Peyer's patch (tissue), 4 donors: ENCODE measurements at places on chromosomes 16 and 17.

DNA sequence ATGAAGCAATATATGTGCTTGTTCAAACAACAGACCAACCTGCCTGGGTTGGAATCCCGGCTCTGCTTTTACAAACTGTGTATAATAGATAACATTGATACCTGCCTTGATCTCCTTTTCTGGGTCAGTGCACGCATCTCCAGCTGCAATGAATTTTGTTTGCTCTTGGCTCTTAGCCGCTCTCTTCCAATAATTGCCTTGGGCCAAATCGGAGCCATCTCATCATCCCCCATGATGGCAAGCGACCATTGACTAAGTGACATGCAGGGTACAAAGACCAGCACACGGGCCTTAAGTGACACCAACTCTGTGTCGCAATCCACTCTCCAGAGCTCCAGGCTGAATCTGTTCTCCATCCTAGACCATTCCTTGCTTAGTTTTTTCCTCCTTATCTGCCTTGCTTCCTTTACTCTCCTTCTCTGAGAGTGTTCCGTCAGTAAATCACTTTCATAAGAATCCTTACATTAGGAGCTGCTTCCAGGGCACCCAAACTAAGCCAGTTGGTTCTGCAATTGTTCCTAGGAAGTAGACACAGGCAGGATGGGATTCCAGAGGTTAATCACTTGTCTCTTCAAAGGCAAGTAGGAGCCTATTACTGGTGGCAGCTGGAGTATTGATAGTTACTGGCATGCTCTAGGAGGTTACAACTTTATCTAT is 134.2 kb downstream of the ABCA8 start:
- no peak overlapping the region for H3K4me3 ChIP-seq
- H3K27ac ChIP-seq = no peak overlapping the region
- H3K4me1 ChIP-seq = no peaks in the 10 kb centered on the region
- H3K36me3 ChIP-seq = no peaks in the 10 kb centered on the region

- H3K4me3 ChIP-seq = no peak overlapping the region
- no peaks in the 10 kb centered on the region for H3K27me3 ChIP-seq
- no peaks in the 10 kb centered on the region for H3K36me3 ChIP-seq
- no peak for DNase-seq
Measured at GRCh38 chr16:52066962-52067361, 480.0 kb downstream of the TOX3 start.

DNA sequence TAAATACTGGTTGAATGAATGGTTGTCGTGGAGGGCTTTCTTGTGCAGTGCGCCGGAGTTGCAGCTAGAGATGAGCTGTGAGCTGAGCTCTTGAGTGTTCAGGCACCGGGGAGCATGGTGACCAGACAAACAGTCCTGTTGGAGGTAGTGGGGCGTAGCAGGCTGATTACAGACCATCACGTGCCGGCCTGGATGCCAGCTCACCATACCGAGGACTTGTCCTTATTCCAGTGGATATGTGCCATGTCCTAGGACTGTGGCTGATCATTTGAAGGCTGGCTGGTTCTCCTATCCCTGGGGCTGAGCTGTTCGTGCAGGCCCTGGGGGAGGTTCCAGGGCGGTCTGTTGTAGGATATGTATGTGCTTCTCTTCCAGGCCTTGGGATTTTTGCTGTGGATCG is 60.0 kb downstream of the ABCC1 start:
- peaks cover 7% of the 10 kb centered on the region for H3K4me1 ChIP-seq
- no peaks in the 10 kb centered on the region for H3K27me3 ChIP-seq
- H3K36me3 ChIP-seq = no peaks in the 10 kb centered on the region
- H3K27ac ChIP-seq = no peak overlapping the region
- H3K4me3 ChIP-seq = no peak overlapping the region

DNA sequence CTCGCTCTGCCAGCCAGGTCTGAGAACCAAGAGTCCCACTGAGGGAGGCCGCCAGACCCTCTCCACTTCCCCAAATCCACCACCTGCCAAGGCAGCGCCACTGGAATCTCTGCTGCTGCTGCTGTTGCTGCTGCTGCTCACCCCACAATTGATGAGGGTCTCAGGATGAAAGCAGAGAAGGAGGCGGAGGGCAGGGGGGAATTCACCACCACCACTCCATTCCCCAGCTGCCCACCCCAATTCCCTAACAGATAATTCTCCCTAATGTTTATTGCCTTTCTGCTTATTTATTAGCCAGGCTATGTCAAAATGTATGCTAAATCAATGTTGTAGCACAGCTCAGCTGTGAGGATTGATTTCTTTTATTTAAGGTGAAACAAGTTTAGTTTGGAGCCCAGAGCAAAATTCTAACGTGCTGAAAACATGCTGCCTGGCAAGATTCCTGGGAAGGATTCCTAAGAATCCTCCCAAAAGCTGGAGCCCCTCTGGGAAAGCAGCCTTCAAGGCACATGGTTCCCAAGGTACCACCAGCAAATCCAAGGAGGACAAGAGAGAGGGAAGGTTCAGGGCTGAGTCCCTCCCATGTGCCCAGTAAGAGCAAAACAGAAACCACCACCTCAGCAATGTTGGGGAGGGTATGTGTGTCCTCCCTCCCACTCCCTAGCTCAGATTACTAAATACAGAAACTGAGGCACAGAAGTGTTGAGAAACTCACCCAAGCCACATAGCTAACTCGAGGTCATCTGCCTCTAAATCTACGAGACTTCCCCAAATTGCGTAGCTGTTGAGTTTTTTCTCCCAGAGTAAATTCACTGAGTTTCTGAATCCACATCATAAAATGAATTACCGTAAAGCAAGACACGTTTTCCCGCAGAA is 12.2 kb upstream of the CDH5 start:
- no peaks in the 10 kb centered on the region for H3K36me3 ChIP-seq
- no peaks in the 10 kb centered on the region for H3K27me3 ChIP-seq
- no peak for DNase-seq
- H3K4me3 ChIP-seq = no peak overlapping the region
- peaks cover 4% of the 10 kb centered on the region for H3K4me1 ChIP-seq
- no peak overlapping the region for H3K27ac ChIP-seq

GRCh38 chr16:53745753-53746266 is 41.9 kb downstream of the FTO start:
- H3K27ac ChIP-seq = no peak overlapping the region
- H3K36me3 ChIP-seq = no peaks in the 10 kb centered on the region
- no peak for DNase-seq
- no peak overlapping the region for H3K4me3 ChIP-seq
- H3K4me1 ChIP-seq = no peaks in the 10 kb centered on the region

DNA sequence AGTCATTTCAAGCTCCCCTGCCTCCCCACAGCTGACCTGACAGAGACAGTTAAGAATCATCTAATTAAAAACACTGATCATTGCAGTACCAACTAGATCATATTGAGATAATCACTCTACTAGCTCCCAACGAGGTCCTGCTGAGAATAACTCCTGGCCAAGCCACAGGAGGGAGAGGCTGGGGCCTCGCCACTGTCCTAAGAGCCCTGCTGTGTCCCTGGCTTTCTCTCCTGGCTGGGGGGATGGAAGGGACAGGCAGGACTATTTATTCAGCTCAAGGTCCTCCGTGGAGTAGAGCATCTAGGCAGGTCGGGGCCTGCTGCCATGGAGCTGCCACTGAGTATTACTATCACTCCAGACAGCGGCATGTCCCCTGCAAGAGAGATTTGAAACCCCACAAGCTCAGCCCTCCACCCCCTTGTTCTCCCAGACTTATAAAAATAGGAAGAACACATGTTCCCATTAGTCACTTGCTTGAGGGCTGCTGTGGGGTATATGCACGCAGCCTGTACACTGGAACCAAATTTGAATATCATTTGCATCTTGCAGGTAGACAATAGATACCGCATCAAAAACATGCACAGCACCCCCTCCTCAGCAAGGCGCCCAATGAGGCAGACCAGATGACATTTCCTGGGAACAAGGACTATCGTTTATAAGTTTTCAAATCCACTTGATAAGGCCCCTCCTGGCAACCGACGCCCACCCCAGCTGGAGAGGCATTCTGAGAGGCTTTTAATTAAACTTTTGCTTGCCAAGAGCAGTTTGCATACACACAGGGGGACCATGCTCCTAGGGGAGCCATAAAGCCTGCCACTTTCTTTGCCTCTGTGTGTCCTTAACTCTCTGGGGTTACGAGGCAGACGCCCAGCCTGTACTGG is 385.2 kb upstream of the ZFHX3 start:
- H3K36me3 ChIP-seq = no peaks in the 10 kb centered on the region
- H3K4me1 ChIP-seq = no peaks in the 10 kb centered on the region
- no peak overlapping the region for H3K27ac ChIP-seq
- H3K4me3 ChIP-seq = no peak overlapping the region
- H3K27me3 ChIP-seq = no peaks in the 10 kb centered on the region
- no peak for DNase-seq

DNA sequence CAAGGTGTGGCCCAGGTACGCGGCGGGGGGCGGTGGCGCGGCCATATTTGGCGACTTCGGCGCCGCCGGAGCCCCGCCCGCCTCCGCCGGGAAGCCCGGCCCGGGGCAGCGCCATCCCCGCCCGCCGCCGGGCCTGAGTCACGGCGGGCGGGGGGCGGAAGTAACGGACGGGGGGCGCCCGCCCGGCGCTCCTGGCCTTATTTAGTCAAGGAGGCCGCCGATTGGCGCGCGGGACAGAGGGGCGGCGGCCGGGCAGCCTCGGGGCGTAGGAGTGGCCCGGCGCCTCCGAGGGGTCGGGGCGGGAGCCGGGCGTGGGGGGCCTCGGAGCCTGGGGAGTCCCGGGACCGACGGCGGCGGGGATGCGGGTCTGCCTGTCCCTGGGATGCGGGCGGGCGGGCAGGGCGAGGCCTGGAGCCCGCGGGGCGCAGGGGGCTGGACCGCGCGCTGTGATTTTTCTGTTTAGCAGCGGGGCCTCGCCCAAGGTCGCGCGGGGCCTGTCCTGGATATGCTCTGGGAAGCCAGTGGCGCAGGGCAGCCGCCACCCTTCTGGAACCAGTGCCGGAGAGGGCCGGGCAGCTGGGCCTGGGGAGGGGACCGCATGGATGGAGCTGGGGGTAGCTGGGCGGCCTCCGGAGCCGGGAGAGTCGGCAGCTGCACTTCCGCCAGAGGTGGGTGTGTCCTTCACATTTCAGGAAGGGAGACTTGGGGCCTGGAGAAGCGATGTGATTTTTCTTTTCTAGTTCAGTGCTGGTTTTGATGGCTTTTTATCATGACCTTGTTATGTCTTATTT is 2.3 kb upstream of the ACTG1 start:
- H3K4me1 ChIP-seq = no peaks in the 10 kb centered on the region
- peak overlapping the region; percentile 98 for H3K27ac ChIP-seq
- peak overlapping the region; percentile 71 for H3K4me3 ChIP-seq
- H3K36me3 ChIP-seq = no peaks in the 10 kb centered on the region
- DNase-seq = peak; percentile 91

- no peak overlapping the region for H3K4me3 ChIP-seq
- H3K36me3 ChIP-seq = no peaks in the 10 kb centered on the region
- H3K27ac ChIP-seq = no peak overlapping the region
- no peaks in the 10 kb centered on the region for H3K27me3 ChIP-seq
Measured at GRCh38 chr17:45332505-45332904, 15.7 kb upstream of the MAP3K14 start.

- no peak overlapping the region for H3K4me3 ChIP-seq
- DNase-seq = no peak
- no peaks in the 10 kb centered on the region for H3K36me3 ChIP-seq
- H3K4me1 ChIP-seq = no peaks in the 10 kb centered on the region
Measured at GRCh38 chr16:81458827-81459598, 14.4 kb downstream of the CMIP start.
